ENCODE measurements at places on chromosomes 5 and 9.
A peak's percentile ranks its signal among the peaks of the same experiment; 100 is the strongest.

DNA sequence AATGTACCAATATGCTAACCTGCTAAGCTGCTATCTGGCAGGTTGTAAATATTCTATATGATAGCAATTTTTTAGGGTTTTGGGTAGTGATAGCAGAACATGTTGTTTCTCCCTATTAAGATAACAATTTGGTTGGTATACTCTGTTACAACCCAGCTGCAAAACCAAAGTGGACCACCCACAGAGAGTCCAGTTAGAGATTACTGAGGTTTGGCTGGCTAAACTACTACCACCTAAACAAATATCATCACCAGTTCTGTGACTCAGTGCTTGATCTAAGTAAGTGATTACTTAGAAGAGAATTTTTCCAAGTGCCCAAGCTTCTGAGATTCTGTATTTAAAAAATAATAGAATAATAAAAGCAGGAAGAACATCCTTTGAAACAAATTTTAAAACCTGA lies 72.3 kb downstream of the XRCC4 start:
- DNase-seq: no peak

GRCh38 chr9:129273136-129273895 lies 95.3 kb upstream of the IER5L start:
- DNase-seq: no peak

- peak; percentile 38 for DNase-seq
Measured at GRCh38 chr5:178145965-178146820, 7.5 kb downstream of the NHP2 start.

DNA sequence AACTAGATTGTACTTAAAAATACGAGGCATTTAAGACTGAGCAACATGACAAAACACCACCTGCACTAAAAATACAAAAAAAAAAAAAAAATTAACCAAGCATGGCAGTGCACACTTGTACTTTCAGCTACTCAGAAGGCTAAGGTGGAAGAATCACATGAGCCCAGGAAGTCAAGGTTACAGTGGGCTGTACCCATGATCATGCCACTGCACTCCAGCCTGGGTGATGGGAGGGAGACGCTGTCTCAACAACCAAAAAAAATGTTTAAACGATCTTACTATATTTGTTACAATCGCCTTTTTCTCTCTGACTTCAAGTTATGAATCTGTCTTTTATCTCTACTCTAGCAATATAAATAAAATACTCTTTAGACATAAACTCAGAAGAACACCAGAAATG lies 1454.3 kb downstream of the MAT2B start:
- DNase-seq: no peak

GRCh38 chr5:112275671-112276070 lies 143.4 kb downstream of the EPB41L4A start:
- no peak for DNase-seq

- DNase-seq: no peak
Measured at GRCh38 chr5:162214551-162214950, 147.0 kb downstream of the GABRG2 start.

DNA sequence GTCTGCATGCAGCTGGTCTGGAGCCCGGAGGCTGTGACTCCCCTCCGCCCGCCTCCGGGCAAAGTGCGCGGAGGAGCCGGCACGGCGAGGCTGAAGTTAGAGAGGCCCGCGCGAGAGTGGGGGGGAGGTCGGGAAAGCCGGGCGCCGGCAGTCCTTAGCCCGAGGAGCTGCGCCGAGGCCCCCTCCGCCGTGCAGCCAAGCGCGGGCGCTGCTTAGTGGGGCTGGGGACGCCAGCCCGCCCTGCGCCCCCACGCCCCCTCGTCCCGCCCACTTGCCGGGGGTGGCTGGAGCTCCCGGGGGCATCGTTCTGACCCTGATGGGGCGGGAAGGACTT lies 403 bp downstream of the NINJ1 start:
- DNase-seq: peak; percentile 77

GRCh38 chr9:138071292-138071691 lies 193.7 kb downstream of the CACNA1B start:
- DNase-seq: no peak

DNA sequence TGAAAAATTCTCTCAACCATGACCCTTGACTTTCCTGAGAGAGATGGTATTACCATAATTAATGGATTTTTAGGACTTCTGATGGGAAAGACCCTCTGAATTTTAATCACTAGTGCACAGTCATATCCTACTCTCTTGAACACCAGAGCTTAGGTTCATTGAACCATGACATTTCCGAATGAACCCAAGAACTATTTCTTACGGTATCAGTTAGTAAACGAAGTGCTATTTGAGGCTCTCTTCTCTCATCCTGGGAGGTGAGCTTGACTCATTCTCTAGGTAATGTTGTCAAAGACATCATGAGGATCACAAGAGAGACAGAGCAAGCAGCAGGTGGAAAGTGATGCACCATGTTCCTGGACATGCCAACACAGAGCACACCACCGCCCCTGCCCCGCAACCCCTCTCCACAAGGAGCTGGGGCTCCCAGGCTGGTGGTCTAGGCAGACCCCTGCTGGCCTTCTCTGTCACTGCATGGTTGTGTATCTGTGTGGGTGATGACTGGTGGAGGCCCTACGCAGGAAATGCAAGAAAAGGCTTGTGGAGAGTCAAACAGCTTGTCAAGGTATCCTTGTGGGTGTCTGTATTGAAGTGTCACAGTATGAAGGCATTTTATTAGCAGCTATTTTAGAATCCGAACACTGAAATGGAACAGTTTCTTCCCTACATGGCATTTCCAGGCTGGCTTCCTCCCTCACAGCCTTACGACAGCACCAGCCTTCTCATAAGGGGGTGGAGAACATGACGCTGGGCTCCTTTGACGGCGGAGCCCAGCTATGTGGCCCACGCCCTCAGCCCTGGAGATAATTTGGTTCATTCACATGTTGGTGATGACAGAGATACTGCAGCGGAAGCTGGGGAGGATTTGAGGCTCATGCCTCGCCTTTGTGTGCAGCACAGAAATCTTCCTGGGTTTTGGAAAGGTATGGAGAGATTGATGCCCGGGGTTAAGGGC lies 297.6 kb downstream of the NTRK2 start:
- peak; percentile 81 for DNase-seq

DNA sequence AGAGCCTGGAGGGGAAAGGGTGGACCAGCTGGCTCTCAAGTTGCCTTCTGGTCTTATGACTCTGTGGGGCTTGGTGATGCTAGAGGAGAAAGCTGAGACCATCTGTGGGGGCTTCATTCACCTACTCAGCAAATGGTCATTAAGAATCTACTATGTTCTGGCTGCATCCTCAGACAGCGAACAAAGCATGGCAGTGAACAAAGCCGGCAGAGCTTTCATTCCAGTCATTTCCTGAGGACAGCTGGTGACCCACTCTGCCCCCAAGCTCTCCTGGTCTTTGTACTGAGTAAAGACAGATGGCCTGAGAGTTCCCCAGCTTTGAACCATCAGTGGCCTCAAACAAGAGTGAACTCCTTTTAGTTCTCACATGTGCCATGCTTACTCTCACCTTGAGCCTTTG lies 48.0 kb downstream of the FGF1 start:
- DNase-seq: no peak

GRCh38 chr5:157559301-157559700 lies 16.3 kb downstream of the ADAM19 start:
- DNase-seq: peak; percentile 72

DNA sequence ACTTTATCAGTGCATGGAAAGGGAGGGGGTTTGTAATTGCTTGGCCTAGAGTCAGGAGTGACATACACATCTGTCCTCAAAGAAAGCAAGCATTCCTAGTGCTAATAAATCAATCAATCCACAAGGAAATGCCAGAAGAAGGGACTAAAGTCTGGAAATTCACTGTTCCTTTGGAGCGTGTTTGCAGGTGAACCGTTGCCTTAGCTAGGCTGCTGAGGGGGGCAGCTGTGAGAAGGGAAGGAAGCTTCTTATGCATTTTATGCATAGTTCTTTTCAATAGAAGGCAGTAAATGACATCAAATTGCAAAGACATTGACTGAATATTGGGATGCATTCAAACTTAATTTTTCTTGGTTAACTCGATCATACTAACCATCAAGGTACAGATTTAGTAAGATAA lies 1092.5 kb upstream of the SEMA6A start:
- DNase-seq: no peak

DNA sequence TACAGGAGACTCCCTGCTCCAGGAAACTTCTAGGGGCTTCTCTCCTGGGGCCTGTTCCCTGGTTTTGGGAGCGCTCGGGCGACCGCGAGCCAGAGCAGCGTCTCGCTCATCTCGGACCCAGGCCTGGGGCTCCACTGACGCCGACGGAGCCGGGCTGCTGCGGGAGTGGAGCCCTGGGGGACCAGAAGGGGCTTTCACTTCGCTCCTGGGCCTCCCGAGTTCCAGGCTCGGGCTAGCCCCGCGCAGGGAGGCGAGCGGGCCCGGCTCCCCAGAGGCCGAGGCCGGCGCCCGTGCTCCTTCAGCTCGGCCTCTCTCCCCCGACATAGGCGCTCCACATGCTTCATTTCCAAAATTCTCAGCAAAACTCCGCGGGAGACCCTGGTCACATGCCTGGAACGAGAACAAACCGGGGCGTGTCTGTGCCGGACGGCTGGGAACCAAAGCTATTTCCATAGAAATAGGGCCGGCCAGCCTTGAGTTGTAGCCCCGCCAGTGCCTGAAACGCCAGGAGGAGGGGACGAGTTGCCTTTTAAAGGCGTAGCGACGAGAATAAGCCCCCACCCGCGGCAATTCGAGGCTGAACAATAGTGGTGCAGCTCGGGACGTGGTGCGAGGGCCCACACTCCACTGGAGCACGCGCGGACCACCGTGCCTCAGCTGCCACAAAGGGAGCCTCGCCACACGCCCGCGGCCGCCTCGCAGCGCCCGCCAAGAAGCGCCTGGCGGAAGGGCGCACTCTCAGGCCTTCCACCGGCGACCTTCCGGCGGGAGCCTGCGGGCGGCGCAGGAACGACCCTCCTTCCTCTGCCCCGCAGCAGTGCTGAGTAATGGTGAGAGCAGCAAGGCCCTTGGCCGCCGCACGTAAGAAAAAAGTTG lies 1.1 kb upstream of the G3BP1 start:
- DNase-seq: peak; percentile 88

DNA sequence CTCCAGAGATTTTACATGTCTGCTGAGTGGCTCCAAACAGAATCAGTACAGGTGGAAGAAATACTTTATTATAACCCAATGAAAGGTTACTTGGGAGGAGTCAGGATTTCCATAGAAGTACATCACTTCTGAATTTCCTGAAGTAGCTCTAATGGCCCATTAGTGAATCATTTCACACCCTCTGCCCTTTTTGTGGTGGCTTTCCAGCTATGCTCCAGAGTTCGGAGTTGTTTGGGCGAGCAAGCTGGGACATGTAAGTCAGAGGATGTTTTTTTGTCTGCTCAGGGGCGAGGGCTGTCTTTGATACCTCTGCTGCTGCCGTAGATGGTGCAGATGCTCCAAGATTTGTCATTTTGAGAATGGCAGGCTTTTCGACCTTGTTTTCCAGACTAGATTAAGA lies 226.1 kb downstream of the GOLPH3 start:
- peak; percentile 42 for DNase-seq

DNA sequence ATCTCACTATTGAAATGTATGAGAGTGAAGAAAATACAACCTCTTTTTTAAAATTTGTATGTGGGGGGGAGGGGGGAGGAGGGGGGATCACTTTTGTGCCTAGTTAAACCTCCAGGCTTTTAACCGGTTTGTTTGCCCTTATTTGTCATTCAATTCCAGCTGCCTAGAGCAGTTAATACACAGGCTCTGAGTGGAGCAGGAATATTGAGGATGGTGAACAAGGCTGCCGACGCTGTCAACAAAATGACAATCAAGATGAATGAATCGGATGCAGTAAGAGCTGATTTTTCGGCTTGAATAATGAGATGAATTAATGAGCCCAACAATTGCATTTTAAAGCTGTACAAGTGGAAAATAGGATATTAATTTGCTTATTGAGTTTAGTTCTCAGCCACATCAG lies 28.7 kb upstream of the SNX24 start:
- DNase-seq: no peak

DNA sequence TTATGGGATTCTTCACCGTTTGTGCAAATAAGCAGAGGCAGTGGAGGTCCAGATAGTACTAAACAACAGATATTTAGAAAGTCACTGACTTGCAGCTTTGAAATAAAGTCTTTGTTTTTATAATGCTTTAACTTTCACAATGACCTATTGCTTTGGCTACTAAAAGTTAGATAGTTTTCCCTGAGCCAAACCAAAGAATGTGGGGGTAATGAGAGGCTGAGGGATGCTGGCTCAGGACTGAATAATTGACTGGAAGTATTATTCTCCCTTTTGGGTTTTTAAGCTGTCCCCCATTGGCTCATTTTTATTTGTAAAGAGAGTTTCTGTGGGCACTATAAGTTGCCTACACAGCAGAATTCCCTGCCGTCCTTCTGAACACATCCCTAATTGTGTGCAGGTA lies 99.2 kb upstream of the ACTBL2 start:
- DNase-seq: no peak

DNA sequence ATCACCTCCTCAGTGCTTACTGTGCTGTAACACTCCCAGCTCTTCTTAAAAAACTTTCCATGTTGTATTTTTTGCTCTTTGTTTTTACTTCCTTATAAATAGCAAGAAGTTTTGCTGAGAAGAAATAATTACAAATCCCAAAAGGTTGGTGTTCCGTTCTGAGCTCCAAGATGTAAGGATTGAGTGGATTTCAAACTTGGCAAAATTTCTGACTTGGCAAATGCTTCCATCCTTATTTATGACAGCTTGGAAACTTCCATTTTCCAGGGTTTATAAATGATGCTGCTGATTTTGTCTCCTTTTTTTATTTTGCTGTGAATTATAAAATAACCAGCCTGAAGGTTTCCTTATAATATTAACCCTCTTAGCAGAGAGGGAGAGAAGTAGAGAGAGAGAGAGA lies 151.9 kb downstream of the NTRK2 start:
- DNase-seq: peak; percentile 78

- DNase-seq: no peak
Measured at GRCh38 chr5:150206098-150206778, 16.4 kb downstream of the SLC6A7 start.

DNA sequence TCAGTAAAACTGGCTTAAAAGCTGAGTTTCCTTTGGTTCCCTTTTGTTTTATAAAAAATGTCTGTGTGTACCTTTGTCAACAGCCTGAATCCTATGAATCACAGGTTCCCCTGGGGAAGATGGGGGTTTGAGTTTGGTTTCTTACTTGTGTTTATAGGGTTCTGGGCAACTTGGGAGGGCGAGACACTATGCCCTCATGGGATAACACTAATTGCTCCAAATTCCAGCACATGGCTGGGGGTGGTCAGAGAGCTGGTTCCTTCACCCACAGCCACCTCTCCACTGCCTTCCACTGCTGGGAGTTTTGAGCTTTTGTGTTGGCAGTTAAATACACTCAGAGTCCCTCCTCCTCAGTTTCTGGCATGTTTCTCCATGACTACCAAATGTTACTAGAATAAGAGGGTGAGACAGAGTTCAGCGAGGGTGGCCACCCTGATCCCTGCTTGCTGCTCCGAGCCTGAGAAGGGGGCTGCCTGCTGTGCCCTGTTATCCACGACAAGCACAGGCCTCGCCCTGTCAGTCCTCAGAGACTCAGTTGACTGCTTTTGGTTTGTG lies 83.0 kb upstream of the EPB41L4B start:
- DNase-seq: no peak

GRCh38 chr5:176889321-176890280 lies 9.5 kb downstream of the HK3 start:
- DNase-seq: no peak

DNA sequence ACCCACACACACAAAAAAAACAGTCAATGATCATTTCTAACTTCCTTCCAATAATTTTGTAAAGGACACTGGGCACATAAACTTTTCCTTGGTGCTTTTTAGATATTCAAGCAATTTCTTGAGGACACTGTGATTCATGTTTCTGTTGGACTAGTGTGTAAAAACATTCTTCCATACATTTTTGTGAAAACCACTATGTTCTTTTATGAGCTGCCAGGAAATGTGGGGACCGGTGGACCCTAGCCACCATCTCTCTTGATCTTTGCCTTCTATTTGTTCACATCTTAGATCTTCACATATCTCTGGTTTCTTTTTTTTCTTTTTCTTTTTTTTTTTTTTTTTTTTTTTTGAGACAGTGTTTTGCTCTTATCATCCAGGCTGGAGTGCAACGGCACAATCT lies 287.4 kb downstream of the GLIS3 start:
- no peak for DNase-seq

Data from umbilical cord (tissue), 2 donors.